HFFc6 (cell line): ENCODE measurements at places on chromosomes 12 and 14. TPM values are rescaled to one million over a fixed set of nuclear protein-coding genes. Genes with fewer than 3 reads are reported as not detected.

CEP128 gene
- total RNA-seq = 4.8 to 9.5 TPM (median 8.7 TPM) in 3 replicates

RNU4-1 gene
- total RNA-seq = 965 to 1,724 TPM (median 1,681 TPM) in 3 replicates

OVCH1 gene
- not detected in 3 replicates for total RNA-seq

RFLNA gene
- not detected in 3 replicates for total RNA-seq

APOLD1 gene
- 5.4 to 6.6 TPM (median 5.7 TPM) in 3 replicates for total RNA-seq

SLC7A7 gene
- total RNA-seq = 0.50 to 1.3 TPM (median 0.67 TPM) in 3 replicates

LLPH gene
- 45.5 and 50.6 TPM in 2 replicates for total RNA-seq

KRT71 gene
- total RNA-seq = not detected in 3 replicates

HOTAIR gene
- total RNA-seq = 0.26 to 4.0 TPM (median 0.42 TPM) in 3 replicates

HOXC5 gene
- total RNA-seq = not detected in 3 replicates

FAM90A1 gene
- 0.28 TPM in 1 of 2 replicates, not detected in the other for total RNA-seq

GLT8D2 gene
- total RNA-seq = 40.6 to 52.2 TPM (median 45.5 TPM) in 3 replicates

GDF3 gene
- total RNA-seq = not detected in 3 replicates

REM2 gene
- 0.09 to 0.17 TPM in 2 of 3 replicates, not detected in the other for total RNA-seq

GPR68 gene
- total RNA-seq = 0.53 to 0.87 TPM (median 0.65 TPM) in 3 replicates

HAL gene
- not detected in 3 replicates for total RNA-seq

RPL10L gene
- total RNA-seq = not detected in 3 replicates

RTN1 gene
- total RNA-seq = not detected in 3 replicates

GPR135 gene
- 2.1 to 3.0 TPM (median 2.5 TPM) in 3 replicates for total RNA-seq

CAPZA3 gene
- not detected in 3 replicates for total RNA-seq

MYH6 gene
- not detected in 3 replicates for total RNA-seq

P2RX2 gene
- not detected in 3 replicates for total RNA-seq

FGF6 gene
- not detected in 3 replicates for total RNA-seq

ATL1 gene
- 0.53 to 0.63 TPM (median 0.53 TPM) in 3 replicates for total RNA-seq

RIPK3 gene
- total RNA-seq = not detected in 3 replicates

OAS1 gene
- total RNA-seq = not detected in 3 replicates

GZMH gene
- total RNA-seq = not detected in 3 replicates

NFE2 gene
- total RNA-seq = 0.21 to 0.42 TPM (median 0.39 TPM) in 3 replicates

C12orf54 gene
- total RNA-seq = not detected in 3 replicates

RIN3 gene
- total RNA-seq = 20.8 and 26.0 TPM in 2 replicates

WNT1 gene
- not detected in 3 replicates for total RNA-seq

HOXC13 gene
- not detected in 3 replicates for total RNA-seq

CPNE6 gene
- total RNA-seq = not detected in 3 replicates

ZFYVE1 gene
- 14.5 to 18.3 TPM (median 15.4 TPM) in 3 replicates for total RNA-seq

EMC9 gene
- total RNA-seq = 14.2 to 17.4 TPM (median 15.0 TPM) in 3 replicates

TMCC3 gene
- total RNA-seq = not detected in 3 replicates

PDE3A gene
- 0.05 TPM in 1 of 2 replicates, not detected in the other for total RNA-seq
